Activated naive CD4-positive, alpha-beta T cell treated with anti-CD3 and anti-CD28 coated beads, Interleukin-2, amount 50 U/mL, for 16 hours (primary cell): ENCODE measurements at places on chromosomes 2 and 18.

GRCh38 chr2:126834006-126834659 is 64.6 kb upstream of the TEX51 start:
- no peak for DNase-seq

- no peak for DNase-seq
These were observed 510.3 kb downstream of the PLCL1 start for GRCh38 chr2:198314559-198315153.

GRCh38 chr2:20205915-20206524 is 18.9 kb downstream of the SDC1 start:
- no peak for DNase-seq

DNA sequence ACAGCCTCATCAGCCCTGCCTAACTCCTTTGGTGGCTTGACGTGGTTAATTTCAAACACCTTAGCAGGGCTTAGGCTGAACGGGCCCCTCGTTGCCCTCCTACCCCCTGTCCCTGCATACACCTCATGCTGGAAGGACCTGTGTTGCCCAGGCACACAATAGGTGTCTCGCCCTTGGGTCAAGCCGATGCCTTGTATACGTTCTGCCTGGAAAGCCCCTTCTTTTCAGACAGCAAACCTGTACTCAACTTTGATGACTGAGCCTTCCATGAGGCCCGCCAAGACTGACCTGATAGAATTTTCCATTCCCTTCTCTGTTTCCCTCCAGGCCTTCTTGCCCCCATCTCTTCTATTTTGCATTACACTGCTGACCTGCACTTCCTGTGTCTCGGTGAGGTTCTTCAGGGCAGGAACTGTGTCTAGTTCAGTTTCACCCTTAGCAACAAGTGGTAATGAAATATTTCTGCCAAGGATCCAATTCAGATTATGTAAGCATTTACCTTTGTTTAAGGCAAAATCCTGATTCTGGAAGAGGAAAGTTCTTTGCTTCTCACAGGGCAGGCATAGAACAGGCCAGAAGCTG is 7.9 kb downstream of the GREB1 start:
- no peak for DNase-seq

GRCh38 chr2:113232740-113233139 is 46.0 kb downstream of the PAX8 start:
- no peak for DNase-seq

- DNase-seq, result no peak
These were observed 69.0 kb downstream of the GORASP2 start for GRCh38 chr2:170997893-170998597.

- DNase-seq, result no peak
These were observed 44.0 kb downstream of the COBLL1 start for GRCh38 chr2:164797627-164798026.

DNA sequence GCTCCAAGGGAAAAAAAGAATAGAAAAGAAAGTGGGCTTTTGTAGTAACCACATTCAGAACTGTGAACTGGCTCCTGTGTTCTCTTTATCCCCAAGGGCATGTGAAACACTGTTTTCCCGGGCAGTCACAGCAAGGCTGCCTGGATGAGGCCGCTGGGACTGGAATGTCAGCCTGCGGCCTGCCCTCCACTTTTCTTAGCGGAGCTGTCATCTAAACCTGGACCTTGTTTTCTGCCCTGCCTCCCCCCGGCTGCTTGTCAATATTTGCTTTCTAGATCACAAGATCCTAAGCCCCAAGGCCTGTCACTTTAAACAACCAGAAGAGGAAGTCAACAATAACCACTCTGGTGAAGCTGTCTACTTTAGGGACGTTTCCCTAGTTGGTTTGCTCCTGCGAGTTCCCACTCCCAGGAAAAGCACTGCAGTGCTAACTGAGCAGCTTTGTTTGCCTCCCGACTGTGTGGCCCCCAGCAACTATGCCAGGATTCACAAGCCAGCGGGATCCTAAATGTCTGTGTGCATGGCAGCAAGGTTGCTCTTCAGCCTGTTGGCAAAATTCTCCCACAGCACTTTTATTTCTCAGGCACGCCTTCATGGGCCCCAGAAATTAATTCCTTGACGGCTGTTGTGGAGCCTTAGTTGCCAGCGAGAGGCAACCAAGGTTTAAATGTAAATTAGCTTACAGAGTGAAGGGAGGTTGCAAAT is 30.6 kb downstream of the SOWAHC start:
- no peak for DNase-seq

GRCh38 chr2:106686814-106687213 is 199.2 kb downstream of the ST6GAL2 start:
- no peak for DNase-seq

DNA sequence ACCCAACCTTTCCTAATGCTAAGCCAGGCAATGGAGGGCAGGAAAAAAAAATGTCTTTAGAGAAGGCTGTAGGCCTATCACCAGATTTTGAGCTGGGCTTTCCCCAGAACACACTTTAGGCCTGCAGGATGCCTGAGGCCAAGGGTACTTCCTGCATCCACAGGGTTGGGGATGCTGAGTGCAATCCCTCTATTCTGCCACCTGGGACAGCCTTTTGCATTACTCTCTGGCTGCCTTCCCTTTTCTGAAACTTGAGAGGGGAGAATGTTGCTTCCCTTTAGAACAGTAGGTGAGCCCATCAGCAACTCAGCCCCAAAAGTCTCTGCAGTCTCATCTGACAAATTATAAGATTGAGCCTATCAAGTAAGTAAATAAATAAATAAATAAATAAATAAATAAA is 195.2 kb downstream of the SLC8A1 start:
- DNase-seq, result no peak

DNA sequence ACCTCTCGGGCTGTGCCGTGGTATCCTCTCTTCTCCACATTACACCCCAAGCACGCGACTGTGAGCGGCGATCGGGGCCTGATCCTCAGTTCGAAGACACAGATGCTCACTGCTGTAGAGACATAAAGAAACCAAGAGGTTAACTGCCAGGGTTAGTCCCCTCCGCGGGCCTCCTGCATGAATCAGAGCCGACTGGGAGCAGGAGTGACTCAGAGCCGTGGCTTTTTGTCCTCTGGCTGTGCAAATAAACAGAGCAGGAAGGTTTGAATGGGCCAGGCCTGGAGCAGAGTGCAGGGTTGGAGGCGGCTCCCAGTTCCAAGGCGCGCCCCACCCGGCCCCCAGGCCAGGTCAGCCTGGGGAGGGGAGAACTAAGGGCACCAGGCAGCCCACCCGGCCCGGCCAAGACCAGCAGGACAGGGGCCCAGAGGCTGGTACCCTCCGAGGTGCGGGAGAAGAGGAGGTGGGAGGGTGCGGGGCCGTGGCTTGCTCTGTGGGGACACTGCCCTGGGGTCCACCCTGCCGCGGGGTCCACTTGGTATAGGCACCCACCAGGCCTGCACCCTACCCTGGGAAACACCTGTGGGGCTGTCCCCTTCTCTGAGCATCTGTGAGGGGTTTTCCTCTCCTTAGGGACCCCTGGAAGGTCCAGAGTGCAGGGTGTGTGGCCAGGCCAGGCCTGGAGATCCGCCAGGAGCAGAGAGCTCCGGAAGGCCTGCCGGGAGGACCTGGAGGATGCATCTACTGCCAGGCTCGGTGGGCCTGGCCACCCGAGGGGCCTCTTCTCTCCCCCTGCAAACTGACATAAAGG is 16.5 kb downstream of the TWIST2 start:
- peak; percentile 29 for DNase-seq

DNA sequence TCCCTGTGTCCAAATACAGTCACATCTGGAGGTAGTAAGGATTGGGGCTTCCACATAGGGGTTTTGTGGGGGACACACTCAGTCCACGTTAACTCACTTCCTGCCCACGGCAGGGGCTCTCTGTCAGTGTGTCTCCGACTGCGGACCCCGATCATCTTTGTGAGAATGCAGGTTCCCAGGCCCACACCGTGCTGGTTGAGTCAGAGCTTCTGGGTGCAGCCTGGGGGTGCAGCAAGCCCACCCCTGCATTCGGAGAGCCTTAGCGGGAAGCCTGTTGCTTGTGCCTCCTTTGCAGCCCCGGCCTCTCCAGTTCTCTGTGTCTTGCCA is 28.0 kb downstream of the HPCAL1 start:
- DNase-seq, result no peak

GRCh38 chr2:152480821-152481399 is 145.9 kb downstream of the FMNL2 start:
- DNase-seq, result no peak

GRCh38 chr18:66457245-66457644 is 146.6 kb downstream of the CDH19 start:
- DNase-seq, result no peak

GRCh38 chr2:45895241-45895861 is 243.9 kb downstream of the PRKCE start:
- DNase-seq, result no peak

- no peak for DNase-seq
These were observed 74.3 kb upstream of the SLC1A4 start for GRCh38 chr2:64914735-64915509.

- no peak for DNase-seq
These were observed 540.7 kb downstream of the TNS1 start for GRCh38 chr2:217462121-217462520.

DNA sequence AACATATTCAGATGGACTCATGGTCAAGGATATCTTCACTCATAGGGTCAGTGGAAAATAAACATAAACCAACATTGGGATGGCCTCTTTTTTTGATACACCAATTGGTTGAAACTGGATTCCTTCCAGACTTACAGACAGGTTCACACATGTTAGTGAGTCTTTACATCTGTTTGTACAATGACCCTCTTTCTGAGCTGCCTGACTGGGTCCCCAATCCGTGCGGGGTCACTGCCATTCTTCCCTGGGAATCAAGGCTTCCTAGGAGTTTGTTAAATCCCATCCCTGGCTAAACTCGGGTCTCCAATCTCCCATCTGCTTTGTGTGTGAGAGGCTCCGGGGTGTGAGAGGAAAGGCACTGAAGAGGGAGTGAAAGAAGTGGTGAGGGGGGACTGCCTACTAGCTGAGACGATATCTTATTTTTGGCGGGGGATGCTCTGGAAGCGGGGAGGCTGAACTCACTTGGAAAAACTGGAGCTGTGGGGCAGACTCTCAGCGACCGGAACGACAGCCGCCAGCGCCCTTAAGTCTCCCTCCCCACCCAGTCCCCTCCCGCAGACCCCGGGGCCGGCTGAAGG is 487 bp downstream of the STARD6 start:
- no peak for DNase-seq

DNA sequence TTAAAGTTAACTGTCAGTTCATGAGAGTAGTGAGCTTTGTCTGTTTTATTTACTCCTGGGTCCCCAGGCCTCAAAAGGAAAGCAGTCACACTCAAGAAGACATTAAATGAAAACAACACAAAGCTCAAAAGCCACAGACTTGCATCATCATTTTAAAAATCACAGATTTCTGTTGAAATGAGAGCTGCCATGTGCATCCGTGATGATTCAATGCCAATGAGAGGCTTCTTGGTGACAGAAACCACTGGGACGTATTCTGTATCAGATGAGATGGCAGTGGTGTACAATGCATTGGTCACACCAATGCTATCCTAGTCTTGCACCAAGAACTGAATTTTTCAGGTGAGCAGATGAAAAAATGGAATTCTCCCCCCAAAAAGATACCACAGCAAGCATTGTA is 204.8 kb downstream of the ANAPC1 start:
- no peak for DNase-seq

- DNase-seq, result no peak
These were observed 35.7 kb upstream of the POLE4 start for GRCh38 chr2:74922592-74923227.

DNA sequence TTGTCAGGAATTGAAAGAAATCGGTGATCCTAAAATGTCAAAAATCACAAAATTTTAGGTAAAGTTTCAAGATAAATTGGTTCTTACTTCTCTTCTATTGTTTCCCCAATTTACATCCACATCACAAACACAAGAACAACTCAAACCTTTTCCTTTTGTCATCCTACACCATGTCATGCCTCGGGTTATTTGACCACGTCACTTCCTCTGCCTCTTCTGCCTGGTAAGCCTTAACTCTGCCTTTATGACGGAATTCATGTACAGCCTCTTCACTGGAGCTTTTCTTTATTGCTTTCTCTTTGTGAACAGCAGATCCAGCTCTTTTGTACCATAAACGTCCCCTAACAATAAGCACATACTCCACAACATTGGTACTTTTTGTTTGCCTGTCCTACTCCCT is 258.0 kb downstream of the DPP10 start:
- no peak for DNase-seq

DNA sequence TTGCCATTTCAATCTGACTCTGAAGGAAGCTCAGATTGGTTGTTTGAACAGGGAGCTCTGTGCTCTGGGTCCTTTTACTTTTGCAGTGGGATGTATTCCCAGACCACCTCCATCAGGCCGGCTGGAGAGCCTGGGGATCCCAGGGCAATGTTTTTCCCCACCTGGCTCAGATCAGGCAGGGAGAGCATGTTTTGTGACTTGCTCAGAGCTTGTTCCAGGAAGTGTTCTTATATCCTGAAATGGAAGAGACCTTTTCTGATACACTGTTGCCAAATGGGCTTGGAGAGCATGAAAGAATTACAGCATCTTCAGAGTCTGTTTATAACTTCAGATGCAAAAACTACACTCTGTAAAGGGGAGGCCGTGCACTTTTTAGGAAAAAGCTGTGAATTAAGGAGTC is 56.0 kb downstream of the LIPG start:
- DNase-seq, result no peak

- DNase-seq, result peak; percentile 13
These were observed 2.2 kb downstream of the INO80D start for GRCh38 chr2:206083602-206084438.

DNA sequence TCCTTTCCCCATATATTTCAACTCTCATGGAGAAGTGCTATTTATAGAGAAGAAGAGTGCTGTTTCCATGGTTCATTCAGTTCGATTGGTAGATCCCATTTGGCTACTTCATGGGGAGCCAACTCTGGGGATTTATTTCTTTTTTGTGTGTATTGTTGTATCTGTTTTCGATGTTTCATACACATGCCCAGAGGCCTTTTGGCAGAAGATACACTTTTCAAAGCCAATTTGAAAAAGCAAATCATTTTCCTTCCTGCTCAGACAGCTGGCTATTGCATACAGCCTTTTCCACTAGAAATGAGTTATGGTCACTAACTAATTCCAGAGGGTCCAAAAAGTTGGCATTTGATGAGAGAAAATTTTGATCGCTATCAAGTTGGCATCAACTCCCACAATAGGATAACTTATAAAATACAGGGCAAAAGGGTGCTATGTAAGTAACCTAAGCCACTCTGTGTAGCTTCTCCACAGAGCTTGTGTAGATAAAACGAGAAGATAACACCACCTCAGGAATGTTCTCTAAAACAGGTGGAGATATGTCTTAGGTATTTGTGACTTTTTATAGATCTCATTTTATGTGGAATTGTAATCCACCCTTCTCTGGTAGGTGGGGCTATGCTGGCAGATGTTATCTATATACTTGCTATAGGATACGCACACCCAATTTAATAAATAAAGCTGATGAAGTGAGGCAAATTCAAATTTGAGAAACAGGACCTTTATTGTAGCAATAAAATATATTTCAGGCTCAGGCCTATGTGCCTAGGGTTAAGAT is 798.5 kb downstream of the SATB2 start:
- DNase-seq, result no peak
